ENCODE measurements at places on chromosomes 11 and 22. TPM values are rescaled to one million over a fixed set of nuclear protein-coding genes. Genes with fewer than 3 reads are reported as not detected.
A peak's percentile ranks its signal among the peaks of the same experiment; 100 is the strongest.

DNA sequence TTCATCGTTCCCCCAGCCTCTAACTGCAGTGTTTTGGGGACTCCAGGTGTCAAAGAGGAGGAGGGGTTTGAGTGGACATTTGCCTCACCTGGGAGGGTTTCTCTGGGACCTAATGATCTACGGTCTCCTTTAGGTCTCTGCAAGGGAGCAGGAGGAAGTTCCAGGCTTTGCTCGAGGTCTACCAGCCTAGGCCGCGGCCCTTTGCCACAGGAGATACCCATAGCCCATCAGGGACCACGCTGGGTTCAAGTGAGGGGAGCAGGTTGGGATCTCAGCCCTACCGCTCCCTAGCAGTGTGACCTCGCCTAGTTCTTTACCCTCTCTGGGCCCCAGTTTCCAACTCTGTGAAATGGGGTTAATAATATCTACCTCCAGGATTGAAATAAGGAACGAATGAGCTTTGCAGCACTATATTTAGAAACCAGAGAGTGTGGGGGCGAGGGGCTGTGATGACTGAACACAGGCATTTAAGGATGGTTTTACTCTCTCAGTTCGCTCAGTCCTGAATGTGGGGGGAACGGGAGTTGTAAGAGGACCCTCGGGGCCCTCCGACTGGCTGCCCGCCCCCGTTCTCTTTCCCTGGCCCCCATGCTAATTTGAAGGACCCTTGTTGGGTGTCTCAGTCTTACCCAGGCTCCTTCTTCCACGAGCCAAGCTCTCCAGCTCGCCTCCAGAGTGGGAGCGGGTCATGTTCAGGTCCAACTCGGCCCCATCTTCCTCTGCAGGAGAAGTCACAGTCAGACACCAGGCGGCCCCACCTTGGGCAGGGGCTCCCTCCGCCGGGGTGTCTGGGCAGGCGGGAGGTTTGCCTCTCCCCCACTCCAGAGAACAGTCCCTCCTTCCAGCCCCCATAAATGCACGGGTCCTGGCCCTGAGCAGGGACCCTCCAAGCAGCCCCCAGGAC lies 11.7 kb downstream of the PDGFB start:
- H3K36me3 ChIP-seq = no peaks in the 10 kb centered on the region
- no peak overlapping the region for H3K27ac ChIP-seq
- no peaks in the 10 kb centered on the region for H3K27me3 ChIP-seq
- DNase-seq = no peak
- H3K4me1 ChIP-seq = peaks cover 5% of the 10 kb centered on the region

DNA sequence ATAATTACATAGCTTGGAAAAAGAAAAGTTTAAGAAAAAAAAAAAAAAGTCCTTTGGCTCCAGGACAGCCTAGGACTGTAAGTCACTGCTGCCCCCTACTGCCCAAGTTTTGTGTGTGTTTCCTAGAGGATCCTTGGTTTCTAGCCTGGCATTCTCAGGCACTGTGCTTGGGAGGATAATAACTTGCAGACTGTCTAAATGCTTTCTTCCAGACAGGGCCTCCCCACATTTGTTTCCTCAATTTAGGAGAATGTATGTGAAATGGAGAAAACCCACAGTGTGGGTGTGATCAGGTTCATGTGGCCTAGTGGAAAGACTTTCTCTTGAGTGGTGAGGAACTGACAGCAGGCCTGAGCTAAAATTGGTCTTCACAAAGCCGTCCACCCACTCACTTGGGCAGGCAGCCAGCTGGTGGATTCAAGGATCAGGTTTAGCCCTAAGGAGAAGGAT lies 191.0 kb downstream of the NAV2 start:
- no peak overlapping the region for H3K4me3 ChIP-seq
- peak; percentile 67 for DNase-seq
- no peaks in the 10 kb centered on the region for H3K4me1 ChIP-seq
- H3K27me3 ChIP-seq = no peaks in the 10 kb centered on the region
- no peak overlapping the region for H3K27ac ChIP-seq
- no peaks in the 10 kb centered on the region for H3K36me3 ChIP-seq

- no peak overlapping the region for H3K4me3 ChIP-seq
Measured at GRCh38 chr11:501001-501682, 5.9 kb downstream of the RNH1 start.

DNA sequence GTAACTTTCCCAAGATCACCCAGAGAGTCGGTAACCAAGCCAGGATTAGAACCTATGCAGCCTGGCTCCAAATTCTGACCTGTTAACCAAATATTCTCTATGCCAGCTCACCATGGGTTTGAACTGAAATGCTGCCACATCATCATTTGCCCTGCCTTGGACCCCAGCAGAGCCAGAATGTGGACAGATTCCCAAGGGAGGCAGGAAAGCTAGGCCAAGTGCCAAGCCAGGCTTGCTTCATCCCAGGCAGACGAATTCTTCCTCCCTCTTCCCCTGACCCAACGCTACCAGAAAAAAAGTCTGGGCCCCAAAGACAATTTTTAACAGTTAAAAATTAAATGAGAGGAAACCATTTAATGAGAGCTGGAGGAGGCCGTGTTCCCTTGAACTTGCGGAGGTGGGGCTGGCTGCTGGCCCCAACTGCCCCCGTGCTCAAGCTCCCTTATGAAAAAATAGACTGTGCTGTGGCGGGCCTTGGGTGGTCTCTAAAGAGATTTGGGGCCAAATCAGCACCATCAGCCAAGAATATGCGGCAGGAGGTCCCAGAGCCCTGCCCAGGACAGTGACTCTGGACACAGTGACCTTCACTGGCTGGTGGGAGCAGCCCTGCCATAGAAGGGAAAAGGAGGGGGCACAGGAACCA lies 184.1 kb upstream of the SYT13 start:
- DNase-seq = peak; percentile 33
- no peak overlapping the region for H3K27ac ChIP-seq
- H3K36me3 ChIP-seq = no peaks in the 10 kb centered on the region
- no peaks in the 10 kb centered on the region for H3K27me3 ChIP-seq
- no peak overlapping the region for H3K4me3 ChIP-seq

GRCh38 chr22:31036671-31037550 lies 44.2 kb upstream of the SMTN start:
- DNase-seq = peak; percentile 45
- H3K36me3 ChIP-seq = no peaks in the 10 kb centered on the region
- H3K27me3 ChIP-seq = no peaks in the 10 kb centered on the region
- no peaks in the 10 kb centered on the region for H3K4me1 ChIP-seq

- H3K27ac ChIP-seq = no peak overlapping the region
- DNase-seq = no peak
- no peak overlapping the region for H3K4me3 ChIP-seq
Measured at GRCh38 chr11:46273511-46274205, 3.8 kb upstream of the CREB3L1 start.

GRCh38 chr11:8658321-8659057 lies 24.0 kb downstream of the TRIM66 start:
- H3K27me3 ChIP-seq = no peaks in the 10 kb centered on the region
- DNase-seq = peak; percentile 22
- H3K4me1 ChIP-seq = peaks cover 4% of the 10 kb centered on the region
- H3K36me3 ChIP-seq = no peaks in the 10 kb centered on the region

The RAG2 gene
- not detected for total RNA-seq

The CNGA4 gene
- not detected for total RNA-seq

- H3K27me3 ChIP-seq = no peaks in the 10 kb centered on the region
- H3K4me1 ChIP-seq = no peaks in the 10 kb centered on the region
- no peak overlapping the region for H3K4me3 ChIP-seq
- H3K27ac ChIP-seq = no peak overlapping the region
- no peak for DNase-seq
Measured at GRCh38 chr11:35180317-35181233, 41.6 kb downstream of the CD44 start.

- H3K27me3 ChIP-seq = peaks cover 90% of the 10 kb centered on the region
- H3K4me1 ChIP-seq = no peaks in the 10 kb centered on the region
- H3K36me3 ChIP-seq = no peaks in the 10 kb centered on the region
Measured at GRCh38 chr11:128521682-128522054, 65.7 kb downstream of the ETS1 start.

DNA sequence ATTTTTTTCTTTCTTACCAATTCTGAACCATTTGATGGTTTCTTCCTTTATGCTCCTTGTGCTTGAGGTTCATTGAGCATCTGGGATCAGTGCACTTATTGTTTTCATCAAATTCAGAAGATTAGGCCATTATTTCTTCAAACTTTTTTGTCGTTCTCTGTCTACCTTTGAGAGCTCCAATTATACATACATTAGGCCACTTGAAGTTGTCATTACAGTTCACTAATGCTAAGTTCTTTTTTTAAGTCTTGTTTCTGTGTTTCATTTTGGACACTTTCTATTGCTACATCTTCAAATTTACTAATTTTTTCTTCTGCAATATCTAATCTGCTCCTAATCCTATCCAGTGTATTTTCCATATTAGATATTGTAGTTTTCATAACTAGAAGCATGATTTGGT lies 40.8 kb downstream of the CDPF1 start:
- H3K4me1 ChIP-seq = no peaks in the 10 kb centered on the region
- no peaks in the 10 kb centered on the region for H3K27me3 ChIP-seq
- no peak for DNase-seq
- H3K4me3 ChIP-seq = no peak overlapping the region
- H3K27ac ChIP-seq = no peak overlapping the region
- no peaks in the 10 kb centered on the region for H3K36me3 ChIP-seq

DNA sequence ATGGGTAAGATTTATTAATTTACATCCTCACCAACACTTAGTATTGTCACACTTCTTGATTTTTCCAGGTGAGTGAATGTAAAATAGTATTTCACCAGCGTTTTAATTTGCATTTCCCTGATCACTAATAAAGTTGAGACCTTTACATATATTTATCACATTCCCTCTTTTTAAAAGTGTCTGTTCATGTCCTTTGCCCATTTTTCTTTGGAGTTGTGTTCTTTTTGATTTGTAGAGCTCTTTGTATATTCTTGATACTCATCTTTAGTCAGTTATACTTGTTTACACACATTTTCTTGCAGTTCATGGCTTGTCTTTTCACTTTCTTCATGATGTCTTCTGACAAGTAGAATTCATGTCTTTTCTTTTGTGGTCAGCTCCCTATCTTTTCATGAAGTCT lies 2.2 kb upstream of the PLAAT5 start:
- H3K27me3 ChIP-seq = peaks cover 57% of the 10 kb centered on the region
- DNase-seq = no peak
- H3K4me1 ChIP-seq = peaks cover 5% of the 10 kb centered on the region

The MUC5AC gene
- total RNA-seq = not detected

The GGTLC2 gene
- not detected for total RNA-seq

The ST13 gene
- 337 TPM for total RNA-seq

- H3K4me3 ChIP-seq = no peak overlapping the region
- no peak overlapping the region for H3K27ac ChIP-seq
- no peaks in the 10 kb centered on the region for H3K36me3 ChIP-seq
- no peaks in the 10 kb centered on the region for H3K27me3 ChIP-seq
- no peaks in the 10 kb centered on the region for H3K4me1 ChIP-seq
Measured at GRCh38 chr11:104529906-104530305, 366.0 kb upstream of the PDGFD start.

DNA sequence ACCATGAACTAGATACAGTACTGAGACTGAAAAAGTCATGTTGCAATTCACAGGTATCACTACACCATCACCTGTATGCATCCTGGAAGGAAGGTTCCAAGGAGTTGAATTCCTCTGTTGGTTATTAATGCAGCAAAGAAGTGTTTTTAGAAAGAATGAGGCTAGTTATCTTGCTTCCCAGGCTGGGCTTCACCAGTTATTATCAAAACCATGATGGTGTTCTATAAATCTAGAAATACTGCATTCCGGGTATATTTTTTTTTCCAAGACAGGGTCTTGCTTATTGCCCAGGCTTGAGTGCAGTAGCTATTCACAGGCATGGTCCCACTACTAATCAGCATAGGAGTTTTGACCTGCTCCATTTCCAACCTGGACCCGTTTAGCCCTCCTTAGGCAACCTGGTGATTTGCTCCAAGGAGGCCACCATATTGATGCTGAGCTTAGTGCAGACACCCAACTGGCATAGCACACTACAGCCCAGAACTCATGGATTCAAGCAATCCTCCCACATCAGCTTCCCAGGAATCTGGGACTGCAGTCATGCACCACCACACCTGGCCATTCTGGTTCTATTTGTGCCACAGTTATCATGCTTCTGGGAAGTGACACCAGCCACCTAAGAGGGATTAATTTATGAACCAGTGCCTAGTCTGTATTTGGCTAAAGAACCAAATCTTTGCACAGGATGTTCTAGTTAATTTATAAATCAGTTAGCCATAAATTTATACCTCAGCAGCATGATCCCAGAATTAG lies 1.6 kb upstream of the MPEG1 start:
- H3K27me3 ChIP-seq = peaks cover 6% of the 10 kb centered on the region
- H3K27ac ChIP-seq = no peak overlapping the region
- no peak for DNase-seq
- no peaks in the 10 kb centered on the region for H3K36me3 ChIP-seq

GRCh38 chr22:36471341-36471821 lies 10.1 kb downstream of the TXN2 start:
- H3K36me3 ChIP-seq = peaks cover 32% of the 10 kb centered on the region
- H3K27me3 ChIP-seq = no peaks in the 10 kb centered on the region
- no peak for DNase-seq

GRCh38 chr22:22558972-22559603 lies at the start of gene PRAME:
PRAME (minus strand) TSS chr22:22559265; CDS start chr22:22556832, 2,433 bp downstream.
- no peaks in the 10 kb centered on the region for H3K36me3 ChIP-seq
- no peak within 1 kb of the TSS for H3K27ac ChIP-seq
- no peaks in the 10 kb centered on the region for H3K27me3 ChIP-seq

- no peak overlapping the region for H3K4me3 ChIP-seq
- no peak overlapping the region for H3K27ac ChIP-seq
- H3K36me3 ChIP-seq = no peaks in the 10 kb centered on the region
- no peaks in the 10 kb centered on the region for H3K4me1 ChIP-seq
- no peaks in the 10 kb centered on the region for H3K27me3 ChIP-seq
Measured at GRCh38 chr11:69221086-69221485, 65.4 kb downstream of the SMIM38 start.

DNA sequence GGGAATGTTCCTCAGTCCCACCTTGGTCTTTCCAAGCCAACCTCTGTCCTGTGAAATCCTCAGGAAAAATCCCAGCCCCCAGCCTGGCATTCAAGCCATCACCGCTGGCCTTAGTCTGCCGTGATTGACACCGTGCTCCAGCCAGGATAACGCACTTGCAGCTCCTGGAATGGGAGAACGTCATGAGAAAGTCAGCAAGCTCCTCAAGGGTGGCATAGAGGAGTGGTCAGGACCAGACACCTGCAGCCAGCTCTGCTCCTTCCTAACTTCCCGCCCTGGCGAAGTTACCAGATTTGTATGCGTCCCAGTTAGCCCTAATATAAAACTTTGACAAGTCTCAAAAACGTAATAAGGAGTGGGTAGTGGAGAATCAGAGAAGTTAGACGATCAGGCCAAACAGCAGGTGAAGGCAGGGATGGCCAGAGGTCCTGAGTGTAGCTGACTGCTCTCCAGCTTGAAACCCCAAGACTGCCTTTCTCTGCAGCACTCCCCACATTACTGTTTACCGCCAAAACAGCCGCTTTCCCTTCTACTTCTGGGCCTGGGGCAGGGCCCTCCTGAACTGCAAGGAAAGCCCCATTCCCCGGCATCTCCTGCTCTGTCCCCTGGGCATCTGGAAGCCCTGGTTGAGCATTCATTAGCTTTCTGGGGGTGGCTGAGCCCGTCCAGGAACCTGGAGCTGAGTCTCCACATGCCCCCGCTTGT lies 1.3 kb upstream of the DKK3 start:
- no peak for DNase-seq
- peaks cover 4% of the 10 kb centered on the region for H3K4me1 ChIP-seq
- no peak overlapping the region for H3K27ac ChIP-seq
- peaks cover 36% of the 10 kb centered on the region for H3K27me3 ChIP-seq

GRCh38 chr22:40855071-40855978 lies 1.1 kb downstream of the ST13 start:
- H3K36me3 ChIP-seq = peaks cover 13% of the 10 kb centered on the region
- peak overlapping the region; percentile 98 for H3K27ac ChIP-seq
- H3K4me3 ChIP-seq = peak overlapping the region; percentile 75
- peak; percentile 51 for DNase-seq
- peaks cover 20% of the 10 kb centered on the region for H3K4me1 ChIP-seq
